ENCODE measurements at places on chromosomes 6 and 20.

DNA sequence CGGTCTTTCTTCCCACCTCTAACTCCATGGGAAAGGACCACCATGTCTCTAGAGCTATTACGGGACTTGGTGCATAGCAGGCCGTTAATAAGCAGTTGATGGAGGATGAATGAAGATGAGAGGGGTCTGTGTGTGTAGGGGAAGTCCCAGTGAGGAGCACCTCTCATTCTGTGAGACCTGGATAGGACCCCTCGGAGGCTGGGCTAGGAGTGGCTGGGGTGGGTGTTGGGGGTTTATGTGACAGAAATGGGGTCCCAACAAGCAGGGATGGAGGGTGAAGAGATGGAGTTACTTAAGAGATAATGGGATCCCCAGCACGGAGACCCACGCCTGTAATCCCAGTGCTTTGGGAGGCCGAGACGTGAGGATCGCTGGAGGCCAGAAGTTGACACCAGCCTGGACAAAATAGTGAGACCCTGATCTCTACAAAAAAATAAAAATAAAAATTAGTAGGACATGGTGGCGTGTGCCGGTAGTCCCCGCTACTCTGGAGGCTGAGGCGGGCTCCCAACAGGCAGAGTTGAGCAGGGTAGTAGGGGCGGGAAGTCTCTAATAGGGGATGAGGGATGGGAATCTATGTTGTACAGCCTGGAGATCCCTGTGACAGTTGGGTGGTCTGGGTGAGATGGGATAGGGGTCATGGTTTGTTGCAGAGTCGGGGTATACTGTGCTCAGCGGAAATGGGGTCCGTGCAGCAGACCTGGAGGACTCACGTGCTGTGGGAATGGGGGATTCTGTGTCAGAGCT, 677 bp upstream of the ZNF341 start:
- DNase-seq, result no peak

DNA sequence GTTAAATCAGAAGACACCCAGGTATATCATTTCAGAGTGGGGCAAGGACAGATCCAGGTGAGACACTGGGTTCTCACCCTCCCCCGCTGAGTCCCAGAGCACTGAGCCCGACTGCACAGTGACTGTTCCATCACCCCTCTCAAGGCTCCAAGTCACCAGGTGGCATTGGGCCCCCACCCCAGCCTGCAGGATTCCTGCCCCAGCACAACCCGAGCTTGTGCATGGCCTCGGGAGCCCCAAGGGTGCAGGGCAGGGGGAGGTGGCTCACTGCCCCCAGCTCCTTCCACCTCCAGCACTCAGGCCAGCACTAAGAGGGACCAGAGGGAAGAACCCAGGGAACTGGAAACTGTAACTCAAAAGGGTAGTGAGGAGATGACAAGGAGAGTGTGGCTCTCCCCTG, 39.3 kb upstream of the CST5 start:
- DNase-seq, result no peak

DNA sequence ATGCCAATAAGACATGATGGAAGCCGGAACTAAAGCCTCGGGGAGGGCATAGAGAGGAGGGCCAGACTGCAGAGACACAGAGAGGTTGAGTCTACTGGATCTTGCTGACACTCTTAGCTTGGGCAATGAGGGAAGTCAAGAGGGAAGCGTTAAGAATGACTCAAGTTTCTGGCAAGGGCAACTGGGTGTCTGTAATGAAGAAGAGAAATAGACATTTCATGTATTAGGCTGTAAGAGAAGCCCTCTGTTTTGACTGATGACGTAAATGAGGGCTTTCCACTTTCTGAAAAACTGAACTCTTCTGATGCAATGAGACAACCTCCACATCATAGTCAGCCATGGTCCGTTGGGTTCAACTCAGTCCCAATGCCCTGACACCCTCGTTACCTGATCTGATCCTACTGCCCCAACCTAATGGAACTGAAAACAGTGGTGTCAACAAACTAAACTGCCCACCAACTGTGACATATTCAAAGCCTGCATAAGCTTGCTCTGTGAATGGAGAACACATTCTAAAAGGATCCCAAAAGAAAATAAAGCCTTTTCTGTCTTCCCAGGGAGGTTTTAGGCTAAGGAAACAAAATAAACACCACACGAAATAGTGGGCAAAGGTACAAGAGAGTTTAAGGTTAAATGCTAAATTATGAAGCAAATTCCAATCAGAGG, 45.8 kb upstream of the PNRC1 start:
- peak; percentile 18 for DNase-seq

DNA sequence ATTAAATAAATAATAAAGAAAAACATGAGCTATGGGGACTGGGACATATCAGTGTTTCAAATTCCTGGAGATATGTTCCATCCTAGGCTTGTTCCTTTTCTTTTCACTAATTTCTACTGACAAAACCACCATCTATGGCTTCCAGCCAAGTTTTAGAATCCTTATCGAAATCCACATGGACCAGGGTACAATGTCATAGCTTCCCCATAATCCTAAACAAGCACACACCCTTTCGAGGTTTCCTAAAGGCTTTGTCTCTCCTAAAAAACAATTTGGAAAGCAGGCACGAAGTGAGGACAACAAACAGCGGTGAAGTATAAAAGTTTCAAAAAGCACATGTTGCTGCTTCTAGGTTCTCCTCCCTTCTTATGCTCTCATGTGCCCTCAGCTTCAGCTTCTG, 13.3 kb upstream of the DST start:
- no peak for DNase-seq

DNA sequence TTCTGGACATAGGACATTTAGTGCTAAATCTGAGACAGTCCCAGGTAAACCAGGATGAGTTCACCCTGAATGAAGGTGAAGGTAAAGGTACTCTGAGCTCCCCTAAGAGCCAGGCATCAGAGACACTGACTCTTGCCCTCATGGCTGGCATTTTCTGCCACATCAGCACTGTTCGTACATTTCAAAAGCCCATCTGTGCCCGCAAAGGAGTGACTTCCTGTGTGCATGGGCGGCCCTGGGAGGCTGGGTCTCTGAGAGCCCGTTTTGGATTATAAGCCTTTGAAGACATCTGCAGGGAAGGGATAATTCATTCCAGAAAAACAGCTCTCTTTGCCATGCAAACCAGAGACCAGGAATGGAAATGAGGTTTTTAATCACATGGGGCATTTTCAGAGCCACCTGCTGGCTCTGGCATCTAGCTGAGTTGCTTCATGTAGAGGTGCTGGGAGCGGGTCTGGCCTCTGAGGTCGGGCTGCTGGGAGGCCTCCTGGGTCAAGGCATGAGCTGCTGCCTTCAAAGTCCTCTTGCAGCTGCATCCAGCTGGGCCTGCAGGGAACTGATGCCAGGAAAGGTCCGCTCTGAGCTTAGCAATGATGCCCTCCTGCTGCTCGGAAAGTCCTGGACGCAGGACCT, 348.3 kb downstream of the DHX35 start:
- no peak for DNase-seq

Data from NT2/D1 (cell line).